NCI-H524 (cell line): ENCODE measurements at places on chromosomes 6 and 20.
A peak's percentile ranks its signal among the peaks of the same experiment; 100 is the strongest.

GRCh38 chr6:53130569-53131290 is 17.9 kb downstream of the GCM1 start:
- DNase-seq = no peak

GRCh38 chr6:103280417-103280816 is 1579.3 kb downstream of the HACE1 start:
- DNase-seq = no peak

GRCh38 chr20:44888226-44889103 is 3.0 kb downstream of the YWHAB start:
- DNase-seq = no peak

- no peak for DNase-seq
Measured at GRCh38 chr6:160871320-160871719, 120.2 kb upstream of the MAP3K4 start.

DNA sequence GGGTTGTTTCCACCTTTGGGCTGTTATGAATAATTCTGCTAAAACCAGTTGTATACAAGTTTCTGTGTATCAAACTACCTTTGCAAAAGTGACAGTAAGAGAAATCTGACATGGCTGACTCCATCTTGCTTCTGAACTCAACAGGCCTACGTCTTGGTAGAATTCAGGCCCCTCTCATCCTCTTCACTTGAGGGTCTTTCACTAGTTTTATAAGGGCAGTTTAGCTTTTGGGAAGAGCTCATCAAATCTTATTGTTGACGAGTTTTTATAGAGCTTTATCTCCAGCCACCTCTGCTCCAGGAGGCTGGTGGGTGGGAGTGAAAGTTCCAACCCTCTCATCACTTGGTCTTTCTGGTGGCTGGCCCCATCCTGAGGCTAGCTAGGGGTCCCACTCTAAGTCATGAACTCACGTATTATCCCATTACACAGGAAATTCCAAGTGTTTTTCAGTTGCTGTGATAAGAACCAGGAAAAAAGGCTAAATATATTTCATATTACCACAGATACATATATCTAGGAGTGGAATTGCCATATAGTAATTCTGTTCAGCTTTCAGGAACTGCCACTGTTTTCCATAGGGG is 11.6 kb downstream of the SNRPB start:
- DNase-seq = no peak

GRCh38 chr6:125370343-125370742 is 68.6 kb upstream of the HDDC2 start:
- DNase-seq = peak; percentile 35

DNA sequence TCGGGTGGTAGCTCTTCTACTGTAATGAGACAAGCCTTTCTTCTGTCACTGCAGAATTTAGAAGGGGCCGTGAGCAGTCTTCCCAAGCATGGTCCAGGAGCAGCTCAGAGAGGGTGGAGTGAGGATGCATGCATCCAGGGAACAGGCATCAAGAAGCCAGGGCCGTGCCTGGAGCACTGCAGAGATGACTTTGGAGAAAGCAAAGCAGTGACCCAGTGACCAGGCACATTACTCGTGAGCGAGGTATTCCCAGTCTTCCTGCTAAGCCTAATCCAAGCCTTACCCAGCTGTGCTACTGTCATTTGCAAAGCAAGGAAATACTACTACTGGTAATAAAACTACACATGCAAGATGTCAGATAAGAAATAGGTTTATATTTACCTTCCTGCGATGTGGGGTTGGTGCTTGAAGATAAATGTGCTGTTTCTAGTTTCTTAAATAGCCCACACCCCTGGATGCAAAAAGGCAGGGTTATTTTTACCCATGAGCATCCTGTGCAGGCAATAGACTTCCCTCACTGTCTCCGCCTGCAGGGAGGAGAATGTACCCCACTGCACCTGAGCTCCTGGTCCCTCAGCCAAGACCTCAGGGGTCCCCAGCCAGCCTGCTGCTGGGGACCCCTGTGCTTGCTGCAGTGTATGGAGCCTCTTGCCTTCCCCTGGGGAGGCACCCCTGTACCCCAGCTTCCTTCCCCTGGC is 62.9 kb downstream of the SSR1 start:
- DNase-seq = no peak

DNA sequence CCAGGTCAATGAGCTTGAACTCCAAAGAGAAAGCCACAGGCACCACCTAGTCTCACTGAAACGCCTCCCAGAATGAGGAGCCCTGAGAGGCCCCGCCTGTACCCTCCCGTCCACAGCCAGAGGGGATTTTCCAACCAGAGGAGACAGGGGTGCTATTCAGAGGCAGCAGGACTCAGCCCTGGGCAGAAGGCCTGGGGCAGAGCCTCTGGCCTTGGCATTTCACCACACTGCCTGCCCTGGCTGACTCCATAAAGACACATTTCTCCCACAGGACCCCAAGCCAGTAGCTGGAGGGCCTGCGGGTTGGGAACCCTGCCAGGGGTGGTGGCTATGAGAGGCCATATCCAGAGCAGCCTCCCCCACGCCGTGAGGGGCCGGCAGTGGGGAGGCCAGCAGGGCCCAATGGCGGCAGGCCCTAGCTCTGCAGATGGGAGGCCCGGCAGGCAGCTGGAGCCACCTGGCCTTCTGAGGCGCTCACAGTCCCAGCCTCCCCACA is 159.3 kb downstream of the PREX1 start:
- no peak for DNase-seq

DNA sequence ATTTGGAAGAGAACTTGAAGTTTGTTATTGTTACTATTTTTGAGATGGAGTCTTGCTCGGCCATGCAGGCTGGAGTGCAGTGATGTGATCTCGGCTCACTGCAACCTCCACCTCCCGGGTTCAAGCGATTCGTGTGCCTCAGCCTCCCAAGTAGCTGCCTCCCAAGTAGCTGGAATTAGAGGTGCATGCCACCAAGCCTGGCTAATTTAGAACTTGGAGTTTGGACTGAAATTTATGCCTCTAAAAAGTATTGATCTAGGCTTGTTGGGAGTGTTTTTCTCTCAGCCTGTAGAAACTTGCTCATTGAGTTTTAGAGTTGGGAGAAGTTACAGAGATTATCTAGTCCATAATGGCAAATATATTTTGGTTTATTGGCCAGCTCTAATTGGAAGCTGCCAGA is 4.1 kb downstream of the ITCH start:
- DNase-seq = no peak

- DNase-seq = no peak
Measured at GRCh38 chr6:87213364-87213763, 58.0 kb downstream of the ZNF292 start.

GRCh38 chr20:19589787-19590362 is 168.2 kb upstream of the RIN2 start:
- no peak for DNase-seq

DNA sequence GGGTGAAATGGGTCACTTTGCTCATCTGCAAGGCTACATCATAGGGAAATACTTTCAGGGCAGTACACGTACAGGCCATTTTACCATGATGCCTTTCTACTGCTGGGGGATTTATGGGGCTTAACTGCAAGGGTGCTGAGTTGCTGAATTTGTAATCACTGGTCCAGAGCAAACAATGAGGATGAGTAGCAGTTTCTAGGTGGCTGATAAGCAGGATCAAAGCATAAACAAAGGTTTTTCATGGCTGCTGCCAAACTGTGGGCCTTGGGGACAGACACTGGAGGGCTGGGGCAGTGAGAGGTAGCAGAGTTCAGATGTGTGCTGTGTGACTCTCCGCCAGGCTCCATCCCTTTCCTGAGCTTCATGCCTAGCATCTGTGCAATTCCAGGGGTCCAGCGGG is 68.3 kb downstream of the CNBD2 start:
- DNase-seq = no peak

- peak; percentile 53 for DNase-seq
Measured at GRCh38 chr20:53578492-53579222, 15.0 kb downstream of the ZNF217 start.

DNA sequence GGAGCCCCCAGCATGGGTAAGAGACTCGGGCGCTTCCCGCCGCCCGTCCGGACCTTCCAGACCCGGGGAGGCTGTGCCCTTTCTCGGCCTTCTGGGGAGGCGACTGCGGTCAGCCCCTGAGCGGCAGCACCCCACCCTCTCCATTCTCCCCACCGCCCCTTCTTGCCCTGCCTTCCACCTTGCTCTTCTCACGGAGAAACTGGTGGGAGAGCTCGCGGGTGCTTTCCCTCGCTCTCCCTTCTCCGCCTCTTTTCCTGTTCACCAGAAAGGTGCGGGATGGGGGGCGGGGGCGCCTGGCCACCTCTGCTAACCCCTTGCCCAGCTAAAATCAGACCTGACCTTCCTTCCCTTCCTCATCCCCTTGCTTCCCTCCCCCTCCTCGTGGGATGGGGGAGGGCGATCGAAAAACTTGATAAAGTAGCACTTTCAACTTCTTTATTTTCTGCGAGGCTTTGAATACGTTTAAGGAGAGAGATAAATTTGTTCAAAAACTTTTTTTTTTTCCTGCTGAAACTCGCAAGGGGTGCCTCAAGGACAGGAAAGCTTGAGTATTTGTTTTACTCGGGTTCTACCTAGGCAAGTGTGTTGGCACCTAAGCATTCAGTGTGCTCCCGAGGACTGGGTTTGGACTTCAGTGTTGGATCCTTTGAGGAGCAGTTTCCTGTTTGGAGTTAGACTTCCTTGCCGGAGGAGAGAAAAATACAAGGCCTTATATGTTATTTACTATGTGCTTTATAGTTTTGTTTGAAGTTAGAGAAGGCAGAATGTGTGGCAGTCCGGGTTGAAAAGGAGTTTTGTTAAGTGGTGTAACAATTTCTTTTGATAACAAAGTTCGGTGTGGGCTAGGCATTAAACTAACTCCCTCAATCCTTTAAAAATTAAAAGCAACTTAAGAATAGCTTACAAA is 897 bp downstream of the CD2AP start:
- DNase-seq = peak; percentile 48

- peak; percentile 85 for DNase-seq
Measured at GRCh38 chr20:32761831-32762753, at the start of gene DNMT3B. Gene DNMT3B (plus strand): TSS chr20:32762385. CDS start chr20:32780324, 17,939 bp downstream.

DNA sequence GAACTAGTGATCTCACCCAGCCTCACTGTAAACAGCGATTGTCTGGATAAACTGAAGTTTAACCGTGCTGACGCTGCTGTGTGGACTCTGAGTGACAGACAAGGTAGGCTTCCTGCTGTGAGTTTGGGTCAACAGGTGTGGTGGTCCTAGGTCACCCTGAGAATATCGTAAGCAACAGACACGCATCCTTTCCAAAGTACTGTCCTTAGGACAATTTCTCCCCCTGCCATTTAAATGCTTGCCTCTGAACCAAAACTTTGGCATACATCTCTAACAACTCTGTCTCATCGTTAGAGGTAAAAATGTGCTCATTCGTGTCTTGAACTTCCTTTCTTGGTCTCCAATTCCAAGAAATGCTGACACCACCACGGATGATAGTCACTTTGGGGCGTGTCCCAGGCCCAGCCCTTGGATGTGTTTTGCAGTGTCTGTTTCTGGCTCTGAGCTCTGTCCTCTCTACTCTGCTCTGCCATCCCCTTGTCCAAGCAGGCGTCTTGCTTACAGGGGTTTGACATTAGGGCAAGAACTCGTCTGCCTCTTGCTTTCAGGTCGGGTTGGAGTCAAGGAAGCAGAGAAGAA is 95.5 kb downstream of the EYA2 start:
- DNase-seq = no peak

- peak; percentile 29 for DNase-seq
Measured at GRCh38 chr6:82364087-82365015, 734 bp downstream of the TPBG start.

GRCh38 chr6:141988954-141989705 is 143.6 kb upstream of the GJE1 start:
- peak; percentile 16 for DNase-seq

DNA sequence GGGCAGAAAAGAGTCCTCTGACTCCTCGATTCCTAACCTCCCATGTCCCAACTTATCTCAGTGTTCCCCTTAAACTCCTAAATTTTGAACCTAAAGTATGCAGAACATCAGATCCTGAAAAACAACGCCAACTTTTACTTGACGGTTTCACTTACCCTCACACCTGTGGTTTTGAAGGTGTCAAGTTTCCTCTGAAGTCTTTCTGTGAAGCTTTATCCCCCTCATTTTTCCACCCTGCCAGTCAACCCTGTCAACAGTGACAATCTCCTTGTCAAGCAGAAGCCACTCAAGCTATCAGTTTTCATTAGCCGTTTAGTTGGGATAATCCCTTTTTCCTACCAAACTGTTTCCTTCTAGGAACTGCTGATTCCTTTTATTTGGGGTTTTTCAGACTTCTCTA is 245.4 kb upstream of the PREP start:
- DNase-seq = peak; percentile 90

GRCh38 chr6:82072121-82072521 is 175.4 kb downstream of the IBTK start:
- peak; percentile 77 for DNase-seq

GRCh38 chr6:56999049-56999448 is 44.1 kb downstream of the BEND6 start:
- DNase-seq = no peak

GRCh38 chr6:160263196-160263939 is 4.7 kb upstream of the SLC22A2 start:
- DNase-seq = no peak

- DNase-seq = no peak
Measured at GRCh38 chr20:49285233-49285668, 7.4 kb upstream of the ZNFX1 start.

GRCh38 chr6:70183538-70183937 is 119.3 kb downstream of the COL9A1 start:
- no peak for DNase-seq

- DNase-seq = peak; percentile 58
Measured at GRCh38 chr6:82251942-82252341, 4.4 kb upstream of the IBTK start.

DNA sequence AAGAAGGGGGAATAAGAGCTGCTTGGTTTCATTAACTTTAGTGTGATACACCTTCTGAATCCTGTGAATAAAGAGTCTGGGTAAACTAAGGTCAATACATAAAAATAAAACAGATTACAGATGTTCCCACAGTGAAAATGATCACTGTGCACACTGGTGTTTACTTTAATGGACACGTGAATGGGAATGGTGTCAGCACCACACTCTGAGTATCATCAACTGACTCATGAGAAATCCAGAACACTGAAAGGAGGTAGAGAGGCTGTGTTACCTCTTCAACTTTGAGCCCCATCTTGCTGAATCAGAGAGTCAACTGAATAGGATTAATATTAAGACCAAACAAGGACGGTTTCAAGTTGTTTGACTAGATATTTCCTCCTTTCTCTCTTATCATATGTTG is 75.0 kb downstream of the ELOVL4 start:
- no peak for DNase-seq

GRCh38 chr20:18072532-18072931 is 14.8 kb upstream of the OVOL2 start:
- DNase-seq = no peak

- DNase-seq = peak; percentile 88
Measured at GRCh38 chr6:13445005-13445743, 42.2 kb downstream of the GFOD1 start.

- no peak for DNase-seq
Measured at GRCh38 chr6:37369321-37370201, 15.8 kb downstream of the RNF8 start.

DNA sequence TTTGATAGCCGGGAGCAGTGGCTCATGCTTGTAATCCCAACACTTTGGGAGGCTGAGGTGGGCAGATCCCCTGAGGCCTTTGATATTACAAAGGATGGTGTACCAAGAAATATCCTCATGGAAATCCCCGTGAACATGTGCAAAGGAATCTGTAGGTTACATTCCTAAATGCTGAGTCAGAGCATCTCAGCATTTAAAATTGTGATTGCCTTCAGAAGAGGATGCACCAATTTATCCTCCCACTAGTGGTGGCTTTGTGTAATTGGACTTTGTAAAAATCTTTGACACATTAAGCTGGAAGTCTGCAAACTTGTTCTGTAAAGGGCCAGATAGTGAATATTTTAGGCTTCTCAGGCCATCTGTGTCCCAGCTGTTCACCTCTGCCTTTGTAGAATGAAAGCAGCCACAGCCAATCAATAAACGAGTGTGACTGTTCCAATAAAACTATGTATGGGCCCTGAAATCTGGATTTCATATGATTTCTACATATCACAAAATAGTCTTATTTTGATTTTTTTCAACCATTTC is 11.8 kb downstream of the TMEM14B start:
- peak; percentile 84 for DNase-seq
